Stimulated activated CD8-positive, alpha-beta memory T cell treated with anti-CD3 and anti-CD28 coated beads, Interleukin-4, amount 100 ng/mL, for 1 hour (primary cell): ENCODE measurements at places on chromosomes 3 and 15.
A peak's percentile ranks its signal among the peaks of the same experiment; 100 is the strongest.

DNA sequence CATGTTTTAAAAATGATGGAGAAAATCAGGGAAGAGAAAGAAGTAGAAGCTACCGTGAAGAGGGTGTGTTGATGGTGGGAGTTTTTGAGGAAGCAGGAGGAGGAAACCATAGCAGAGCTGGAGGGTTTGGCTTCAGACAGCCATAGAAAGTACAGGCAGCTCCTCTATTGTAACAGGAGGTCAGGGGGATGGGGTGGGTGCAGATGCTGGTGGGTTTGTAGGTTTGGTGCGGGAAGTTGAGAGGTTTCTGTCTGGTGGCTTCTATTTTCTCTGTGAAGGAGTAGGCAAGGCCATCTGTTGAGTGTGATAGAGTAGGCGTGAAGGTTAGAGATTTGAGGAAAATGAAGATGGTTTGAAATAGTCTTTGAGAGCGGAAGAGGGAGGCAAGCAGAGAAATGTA lies 97.7 kb upstream of the TBC1D5 start:
- no peak for DNase-seq

DNA sequence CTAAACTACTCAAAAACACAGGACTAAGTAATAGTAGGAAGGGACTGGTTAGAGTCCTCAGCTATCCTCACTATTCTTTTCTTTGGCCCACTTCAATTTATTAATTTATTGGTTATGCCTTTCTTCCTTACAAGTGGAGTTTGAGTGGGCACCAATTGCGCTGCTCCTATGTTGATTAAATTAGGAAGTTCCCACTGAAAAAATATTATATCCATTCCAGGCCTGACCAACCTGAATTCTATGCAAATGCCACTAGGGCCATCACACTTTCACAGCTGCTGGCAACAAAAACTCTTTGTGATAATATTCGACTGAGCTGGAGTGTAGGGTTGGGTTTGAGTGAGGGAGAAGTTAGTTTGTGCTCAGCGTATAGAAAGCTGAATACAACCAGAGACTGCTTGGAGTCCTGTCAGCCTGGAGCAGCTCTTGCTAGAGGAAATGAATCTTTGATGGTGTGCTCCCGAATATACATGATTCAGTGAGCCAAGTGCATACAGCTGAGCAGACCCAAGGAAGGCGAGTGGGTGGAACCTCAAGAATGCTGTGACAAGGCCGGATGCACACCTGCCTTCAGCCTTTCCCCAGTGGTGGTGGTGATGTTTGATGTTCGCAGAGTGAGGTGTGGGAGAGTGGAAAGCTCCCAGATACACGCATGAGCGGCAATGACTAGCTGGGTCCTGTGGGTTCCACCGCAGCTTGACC lies 1.5 kb downstream of the ARHGEF3 start:
- DNase-seq = peak; percentile 46

DNA sequence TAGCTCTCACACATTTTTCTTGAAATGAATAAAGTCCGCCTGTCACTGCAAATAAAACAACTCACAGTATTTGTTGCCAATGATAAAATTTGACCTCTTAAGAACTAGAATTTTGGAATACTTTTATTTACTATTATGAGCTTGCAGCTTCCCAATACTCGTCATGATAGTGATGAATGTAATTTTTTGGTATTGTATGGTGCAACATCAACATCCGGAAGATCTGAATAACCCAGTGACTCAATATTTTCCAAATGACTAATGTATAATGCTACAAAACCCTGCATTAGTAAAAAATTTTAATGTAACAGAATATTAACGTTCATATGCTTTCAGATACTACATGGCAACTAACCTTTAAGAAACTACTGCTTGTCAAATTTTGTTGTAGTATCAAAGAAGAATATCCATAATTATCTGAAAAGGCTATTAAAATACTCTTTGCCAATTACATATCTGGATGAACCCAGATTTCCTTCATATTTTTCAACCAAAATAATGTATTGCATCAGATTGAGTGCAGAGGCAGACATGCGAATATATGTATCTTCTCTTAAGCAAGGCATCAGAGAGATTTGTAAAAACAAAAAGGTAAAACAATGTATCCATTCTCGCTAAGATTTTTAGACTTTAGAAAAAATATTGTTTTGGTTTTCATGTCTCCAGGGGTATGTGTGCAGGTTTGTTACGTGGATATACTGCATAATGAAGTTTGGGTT lies 95.3 kb downstream of the IGF2BP2 start:
- no peak for DNase-seq

- DNase-seq = no peak
These were observed 2.3 kb downstream of the CHP1 start for GRCh38 chr15:41233367-41233771.

DNA sequence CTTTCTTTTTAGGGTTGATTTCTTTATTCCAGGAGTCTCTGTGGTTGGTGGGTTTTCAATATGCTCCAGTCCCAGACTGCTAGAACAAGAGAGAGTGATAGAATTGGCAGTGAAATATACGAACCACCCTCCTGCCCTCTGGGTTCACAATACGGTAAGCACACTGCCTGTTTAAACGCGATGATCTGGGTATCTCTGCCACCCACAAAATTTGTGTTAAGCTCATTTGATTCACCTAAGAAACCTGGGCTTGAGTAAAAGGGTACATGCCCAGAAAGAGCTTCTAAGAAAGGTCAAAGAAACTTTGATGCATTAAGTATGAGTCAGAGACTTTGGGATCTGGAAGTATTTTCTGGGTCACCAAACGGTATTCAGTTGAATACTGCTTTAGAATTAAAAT lies 29.8 kb downstream of the OXNAD1 start:
- DNase-seq = no peak

DNA sequence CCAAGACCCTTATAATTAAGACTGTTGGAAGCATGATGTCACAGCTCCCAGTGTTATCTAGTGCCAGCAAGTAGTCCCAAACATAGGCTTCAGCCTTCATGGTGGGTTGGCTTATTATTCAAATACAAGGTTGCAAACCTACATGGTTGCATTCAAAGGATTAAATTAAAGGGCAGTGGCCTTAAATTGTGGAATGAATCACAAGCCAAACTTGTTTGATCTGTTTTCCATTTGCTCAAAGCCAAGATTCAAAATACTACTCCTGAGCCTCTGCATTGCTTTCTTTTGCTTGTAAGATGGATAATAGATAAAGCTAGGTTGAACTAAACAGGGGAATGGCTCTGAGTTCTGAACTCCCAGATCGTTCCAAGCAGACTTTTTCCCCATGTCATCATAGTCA lies 52.4 kb upstream of the GNB4 start:
- no peak for DNase-seq

- no peak for DNase-seq
These were observed 436.0 kb upstream of the TPM1 start for GRCh38 chr15:62606376-62607113.

GRCh38 chr15:77486542-77487468 lies 66.1 kb downstream of the HMG20A start:
- DNase-seq = no peak

DNA sequence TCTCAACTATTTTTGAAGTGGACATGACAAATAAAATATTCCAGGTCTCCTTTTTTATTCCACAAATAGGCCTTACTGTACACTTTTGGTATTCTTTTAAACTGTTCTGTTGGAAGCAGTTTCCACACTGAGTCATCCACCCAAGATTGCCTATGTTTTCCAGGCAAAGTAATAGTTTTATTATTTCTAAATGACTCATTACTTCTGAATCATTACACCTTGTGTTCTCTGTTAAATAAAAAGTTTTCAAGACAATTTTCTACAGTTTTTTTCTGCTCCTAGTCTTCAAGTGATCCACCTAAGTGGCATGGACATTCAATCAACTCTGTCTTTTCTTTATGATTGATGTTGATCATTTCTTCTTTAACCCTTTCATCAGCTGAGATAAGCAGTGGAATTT lies 26.5 kb downstream of the PPP2R3A start:
- no peak for DNase-seq

DNA sequence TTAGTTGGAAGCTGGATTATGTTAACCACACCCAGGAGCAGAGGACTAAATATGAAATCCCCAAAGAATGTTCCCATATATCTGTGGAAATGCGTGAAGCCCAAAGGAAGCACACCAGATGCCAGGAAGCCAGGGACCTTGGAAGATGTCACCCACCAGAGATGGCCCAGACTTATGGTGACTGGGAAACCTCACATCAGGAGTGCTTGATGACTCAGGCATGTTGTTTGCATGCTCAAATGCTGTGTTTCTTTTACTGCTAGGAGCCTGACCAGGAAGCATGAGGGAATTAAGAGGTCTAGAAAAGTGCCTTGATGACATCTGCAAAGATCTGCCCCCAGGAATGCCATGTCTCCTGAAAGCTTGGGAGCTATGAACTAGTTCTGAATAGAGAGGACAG lies 109.0 kb upstream of the SLC2A2 start:
- DNase-seq = no peak

DNA sequence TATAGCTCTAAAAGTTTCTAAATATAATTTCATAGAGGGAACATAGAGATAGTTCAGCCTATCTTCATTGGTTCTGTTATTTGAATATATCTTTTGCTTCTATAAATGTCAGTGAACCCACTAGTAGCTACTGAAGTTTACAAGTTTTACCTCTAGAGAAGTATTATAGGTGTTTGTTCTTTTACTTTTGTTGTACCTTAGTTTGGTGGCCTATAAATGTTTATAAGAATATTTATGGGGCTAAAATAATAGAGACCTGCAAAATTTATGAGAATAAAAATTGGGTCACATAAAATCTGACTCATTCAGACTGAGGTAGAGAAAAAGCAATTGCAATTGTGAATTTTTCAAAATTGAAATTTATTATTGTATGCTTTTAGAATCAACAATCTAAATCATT lies 162.6 kb downstream of the SERPINI1 start:
- no peak for DNase-seq

DNA sequence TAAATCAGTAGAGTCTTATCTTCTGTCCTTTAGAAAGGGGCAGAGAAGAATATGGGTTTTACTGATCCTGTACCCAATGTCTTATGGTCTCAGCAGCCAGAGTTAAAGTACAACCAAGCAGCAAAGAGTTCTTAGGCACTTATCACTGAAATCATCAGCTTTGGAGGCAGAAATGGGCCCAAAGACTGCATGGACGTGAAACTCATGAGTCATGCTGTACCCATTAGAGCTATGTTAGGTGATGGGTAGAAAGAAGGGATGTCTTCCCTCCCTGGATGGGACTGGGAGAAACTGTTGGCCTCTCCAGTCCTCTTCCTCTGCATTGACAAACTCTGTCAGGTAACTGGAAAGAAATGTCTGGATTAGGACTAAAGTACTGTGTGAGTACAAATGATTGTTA lies 63.4 kb downstream of the EOMES start:
- no peak for DNase-seq

- DNase-seq = no peak
These were observed 9.8 kb downstream of the ARPP19 start for GRCh38 chr15:52559022-52559421.

DNA sequence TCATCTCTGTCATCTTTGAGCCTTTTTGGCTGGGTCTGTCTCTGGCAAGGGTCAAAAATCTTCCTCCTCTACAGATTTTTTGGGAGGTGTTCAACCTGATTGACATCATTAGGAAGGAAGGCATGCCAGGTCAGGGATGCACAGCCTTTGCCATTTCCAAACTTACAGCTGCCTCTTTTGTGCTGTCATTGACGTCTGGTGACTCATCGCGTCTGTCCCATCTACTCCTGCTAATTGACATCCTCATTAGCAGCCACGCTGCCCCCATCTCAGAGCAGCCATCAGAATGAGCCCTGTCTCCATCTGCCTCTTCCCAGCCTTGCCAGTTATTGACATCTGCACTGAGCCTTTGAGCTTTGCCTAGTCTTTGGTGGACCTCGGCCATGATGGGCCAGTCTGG lies 53.0 kb downstream of the PDIA5 start:
- no peak for DNase-seq

GRCh38 chr3:119989981-119990655 lies 104.1 kb downstream of the GSK3B start:
- no peak for DNase-seq

DNA sequence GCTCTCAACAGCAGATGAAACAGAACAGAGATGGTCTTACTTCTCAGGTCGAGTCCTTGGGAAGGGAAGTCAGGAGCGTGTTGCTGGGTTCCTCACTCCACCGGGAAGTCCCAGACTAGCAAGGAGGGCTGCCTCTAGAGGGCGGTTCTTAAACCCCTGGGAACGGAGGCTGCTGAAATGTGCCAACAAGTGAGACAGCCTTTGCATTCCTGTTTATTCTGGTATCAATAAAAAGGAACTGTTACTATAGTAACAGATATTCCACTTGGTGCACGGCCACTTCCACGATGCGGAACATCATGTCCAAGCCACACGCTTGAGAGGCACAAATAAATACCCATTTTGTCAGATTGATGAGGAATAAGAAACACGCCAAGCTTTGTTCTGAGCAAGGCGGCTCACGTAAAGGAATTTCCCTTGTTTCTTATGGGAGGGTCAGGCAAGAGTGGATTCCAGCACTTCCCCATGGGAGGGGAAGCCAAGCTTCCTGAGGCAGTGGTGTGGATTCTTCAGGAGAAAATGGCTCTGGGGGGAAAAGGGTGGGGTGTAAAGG lies at the start of gene FAM107A:
FAM107A (minus strand) TSS at position 123 of the 553 bp plus-strand sequence. CDS start 7,531 bp downstream, outside the sequence.
- DNase-seq = no peak

GRCh38 chr15:65414841-65415621 lies 7.7 kb downstream of the IGDCC4 start:
- DNase-seq = no peak

DNA sequence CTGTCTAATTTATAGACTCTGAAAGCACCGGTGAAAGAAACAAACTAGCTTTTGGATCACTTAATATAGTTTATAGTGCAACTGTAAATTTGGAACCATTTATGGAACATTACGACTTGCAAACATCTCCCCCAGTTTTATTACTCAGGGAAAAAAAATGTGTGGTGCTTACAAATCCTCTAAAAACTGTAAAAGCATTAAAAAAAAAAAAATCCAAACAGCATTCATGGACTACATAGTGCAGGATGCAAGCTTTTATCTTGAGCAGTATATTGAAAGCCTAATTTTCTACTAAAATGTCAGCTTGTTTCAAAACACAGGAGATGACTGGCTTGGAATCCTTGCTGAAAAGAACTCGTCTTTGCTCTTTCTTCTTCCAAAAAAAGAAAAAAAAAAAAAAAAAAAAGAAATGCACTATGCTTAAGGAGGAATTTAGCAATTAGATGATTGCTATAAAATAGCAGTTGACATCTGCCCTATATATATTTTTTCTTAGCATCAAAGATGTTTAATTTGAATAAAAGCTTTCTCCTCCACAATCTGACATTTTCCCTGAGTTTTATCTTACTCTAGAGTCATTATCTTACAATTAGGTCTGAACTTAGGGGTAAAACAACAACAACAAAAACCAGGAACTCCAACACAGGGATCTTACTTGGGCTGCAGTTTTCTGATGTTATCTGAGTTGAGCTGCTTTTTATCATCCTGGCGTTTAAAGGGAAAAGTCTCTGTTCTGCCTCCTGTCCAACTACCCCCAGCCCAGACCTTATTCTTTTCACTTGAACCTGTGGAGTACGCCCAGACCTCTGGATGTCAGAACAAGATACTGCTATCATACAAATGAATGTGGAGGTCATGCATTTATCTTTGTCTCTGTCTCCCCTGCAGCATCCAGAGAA lies 62.6 kb upstream of the PDZRN3 start:
- DNase-seq = no peak

GRCh38 chr15:57545995-57546394 lies 45.7 kb upstream of the MYZAP start:
- no peak for DNase-seq
